ENCODE measurements at places on chromosomes 1 and 21.

- no peak for DNase-seq
Observed at GRCh38 chr1:236550961-236551851, 27.4 kb downstream of the LGALS8 start.

DNA sequence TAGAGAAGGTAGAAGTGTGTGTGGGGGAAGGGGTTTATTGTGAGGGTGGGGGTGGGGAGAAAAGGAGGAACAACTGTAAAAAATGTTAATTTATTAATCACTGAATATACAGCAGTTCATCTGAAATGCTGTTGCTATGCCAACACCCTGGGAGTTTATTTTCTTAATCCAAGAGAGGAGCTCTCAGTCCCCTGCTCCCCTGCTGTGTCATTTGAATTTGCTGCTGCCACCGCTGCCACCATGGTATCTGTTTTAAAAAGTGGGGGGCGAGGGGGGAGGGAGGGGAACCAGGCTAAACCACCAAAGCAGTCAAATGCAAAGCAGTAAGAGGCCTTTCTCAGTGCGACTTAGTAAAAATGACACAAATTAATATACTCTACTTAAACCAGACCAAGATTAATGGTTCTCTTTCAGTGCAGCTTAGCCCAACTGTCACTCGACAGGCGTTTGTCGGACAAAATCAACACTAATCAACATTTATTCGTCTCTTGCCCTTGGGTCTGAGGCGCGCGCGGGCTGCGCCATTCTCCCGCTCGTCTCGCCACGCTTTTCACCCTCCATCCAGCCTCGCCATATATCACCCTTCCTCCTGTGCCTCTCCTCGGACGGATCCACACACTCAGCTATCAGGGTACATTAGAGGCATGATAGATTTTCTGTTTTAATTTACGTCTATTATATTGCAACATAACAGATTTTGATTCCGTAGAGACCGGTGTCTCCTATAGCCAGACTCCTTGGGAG is 76.2 kb downstream of the PBX1 start:
- DNase-seq, result no peak

- no peak for DNase-seq
Observed at GRCh38 chr1:194293851-194294405, 1107.5 kb upstream of the B3GALT2 start.

GRCh38 chr1:26409191-26409807 is 1.3 kb upstream of the LIN28A start:
- DNase-seq, result no peak

DNA sequence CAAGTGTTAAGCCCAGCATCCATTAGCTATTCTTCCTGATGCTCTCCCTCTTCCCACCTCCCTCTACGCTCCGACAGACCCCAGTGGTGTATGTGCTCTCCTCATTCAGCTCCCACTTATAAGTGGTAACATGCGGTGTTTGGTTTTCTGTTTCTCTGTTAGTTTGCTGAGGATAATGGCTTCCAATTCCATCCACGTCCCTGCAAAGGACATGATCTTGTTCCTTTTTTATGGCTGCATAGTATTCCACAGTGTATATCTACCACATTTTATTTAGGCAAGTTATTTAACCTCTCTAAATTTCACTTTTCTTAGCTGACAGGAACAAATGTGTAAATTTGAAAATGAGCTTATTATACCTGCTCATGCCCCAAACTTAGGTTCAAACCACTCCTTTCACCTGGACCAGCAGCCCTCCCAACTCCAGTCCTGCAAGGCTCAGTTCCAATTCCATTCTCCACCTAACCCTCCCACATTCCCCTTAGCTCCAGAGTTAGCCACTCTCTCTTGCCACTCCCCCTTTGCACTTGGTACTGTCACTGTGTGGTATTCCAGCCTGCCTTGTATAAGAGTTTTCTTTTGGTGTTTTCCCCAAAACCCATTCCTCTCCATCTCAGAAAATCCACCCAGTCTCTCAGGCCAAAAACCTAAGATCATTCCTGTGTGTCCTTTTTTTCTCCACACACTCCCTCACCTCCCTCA is 1.7 kb upstream of the PEF1 start:
- no peak for DNase-seq

- no peak for DNase-seq
Observed at GRCh38 chr1:160646711-160647328, at the start of gene SLAMF1. Gene SLAMF1 (minus strand): TSS chr1:160647044. CDS start chr1:160646945, 99 bp downstream.

DNA sequence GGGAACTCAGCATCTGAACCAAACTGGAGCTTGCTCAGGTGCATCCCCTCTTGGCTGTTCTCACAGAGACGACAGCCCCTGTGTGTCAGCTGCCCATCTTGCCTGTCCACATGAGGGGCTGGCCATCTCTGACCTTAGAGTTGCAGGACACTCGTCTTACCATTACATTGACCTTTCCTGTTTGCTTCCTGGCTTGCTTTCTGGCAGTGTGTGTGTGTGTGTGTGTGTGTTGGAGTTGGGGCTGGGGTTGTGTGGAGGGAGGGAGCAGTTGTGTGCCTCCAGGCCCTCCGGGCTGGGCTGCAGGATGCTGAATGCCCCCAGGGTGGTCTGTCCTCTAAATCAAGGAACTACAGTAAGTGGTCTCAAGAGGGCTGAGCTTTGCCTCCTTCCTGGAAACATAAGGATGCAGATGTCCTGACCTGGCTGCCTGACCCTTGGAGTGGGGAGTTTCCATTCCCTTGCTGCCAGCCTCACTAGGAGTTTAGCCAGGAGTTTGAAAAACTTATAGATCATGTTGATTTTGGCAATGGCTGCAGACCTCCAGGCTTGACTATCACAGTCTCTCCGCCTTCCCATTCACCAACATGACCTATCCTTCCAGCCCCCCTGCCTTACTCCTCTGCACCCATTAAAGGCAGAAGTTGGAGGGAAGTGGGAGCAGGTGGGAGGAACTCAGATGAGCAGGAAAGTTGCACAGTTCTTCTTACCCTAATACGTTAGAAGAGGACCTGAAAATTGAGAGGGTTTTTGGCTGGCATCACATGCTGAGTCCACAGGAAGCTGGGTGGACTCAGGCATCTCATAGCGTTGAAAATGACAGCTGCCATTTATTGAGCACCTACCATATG is 19.0 kb downstream of the RASSF5 start:
- DNase-seq, result no peak

DNA sequence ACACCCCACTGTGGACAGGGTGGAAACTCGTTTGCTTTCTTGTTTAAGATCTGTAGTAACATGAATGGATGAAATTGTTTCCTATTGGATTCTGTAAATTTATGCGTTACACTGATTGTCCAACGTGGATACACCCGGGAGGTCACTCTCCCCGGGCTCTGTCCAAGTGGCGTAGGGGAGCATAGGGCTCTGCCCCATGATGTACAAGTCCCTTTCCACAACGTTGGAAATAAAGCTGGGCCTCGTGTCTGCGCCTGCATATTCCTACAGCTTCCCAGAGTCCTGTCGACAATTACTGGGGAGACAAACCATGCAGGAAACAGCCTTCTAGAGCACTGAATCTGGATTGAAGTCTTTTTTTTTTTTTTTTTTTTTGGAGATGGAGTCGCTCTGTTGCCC is 1.4 kb downstream of the RCC1 start:
- DNase-seq, result no peak
